HuH-7.5 (cell line): ENCODE measurements at places on chromosomes 3 and 15.

GRCh38 chr15:95017666-95018328, 786.4 kb downstream of the MCTP2 start:
- no peak for DNase-seq

DNA sequence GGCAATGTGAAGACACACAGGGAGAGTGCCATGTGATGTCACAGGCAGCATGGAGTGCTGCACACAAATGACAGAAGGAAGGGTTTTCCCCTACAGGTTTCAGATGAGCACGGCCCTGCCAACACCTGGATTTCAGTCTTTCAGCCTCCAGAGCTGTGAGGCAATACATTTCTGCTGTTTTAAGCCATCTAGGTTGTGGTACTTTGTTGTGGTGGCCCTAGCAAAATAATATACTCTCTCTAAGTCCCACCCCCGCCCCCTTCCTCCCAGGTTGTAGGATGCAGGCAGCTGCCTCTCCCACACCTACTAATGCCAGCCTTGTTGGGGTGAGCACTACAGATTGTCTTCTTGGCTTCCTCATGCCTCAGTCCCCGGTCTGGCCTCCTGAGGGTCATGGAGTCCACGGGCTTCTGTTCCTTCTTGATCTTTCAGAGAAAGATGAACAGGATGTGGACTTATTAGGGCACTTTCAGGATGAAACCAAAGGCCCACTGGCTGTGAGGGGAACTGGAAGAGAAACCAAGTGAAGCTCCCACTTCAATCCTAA, 180.0 kb downstream of the CD47 start:
- DNase-seq = no peak

DNA sequence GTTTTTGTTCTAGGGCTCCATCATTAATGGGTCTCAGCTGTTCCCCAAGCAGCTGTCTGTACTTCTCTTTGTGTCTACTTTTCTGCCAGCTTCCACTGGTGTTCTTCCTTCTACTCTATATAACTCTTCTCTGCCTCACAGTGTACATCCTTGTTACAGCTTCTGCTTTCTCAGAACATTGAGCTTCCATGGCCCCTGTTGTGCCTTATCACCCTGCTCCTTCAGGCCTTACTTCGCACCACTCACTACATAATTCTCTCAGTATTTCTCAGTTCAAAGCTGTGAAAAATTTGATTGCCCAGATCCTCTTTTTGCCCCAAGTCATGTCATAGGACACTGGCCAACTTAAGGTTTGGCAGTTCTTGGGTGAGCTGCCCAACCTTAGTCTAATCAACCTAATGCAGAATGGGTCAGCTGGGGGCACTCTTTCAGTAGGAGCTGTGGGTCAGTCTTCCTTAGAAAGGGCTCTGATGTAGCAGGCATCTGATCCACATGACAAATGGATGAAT, 28.9 kb downstream of the CSTA start:
- no peak for DNase-seq

GRCh38 chr15:52362497-52362896, 66.9 kb upstream of the MYO5C start:
- DNase-seq = no peak

DNA sequence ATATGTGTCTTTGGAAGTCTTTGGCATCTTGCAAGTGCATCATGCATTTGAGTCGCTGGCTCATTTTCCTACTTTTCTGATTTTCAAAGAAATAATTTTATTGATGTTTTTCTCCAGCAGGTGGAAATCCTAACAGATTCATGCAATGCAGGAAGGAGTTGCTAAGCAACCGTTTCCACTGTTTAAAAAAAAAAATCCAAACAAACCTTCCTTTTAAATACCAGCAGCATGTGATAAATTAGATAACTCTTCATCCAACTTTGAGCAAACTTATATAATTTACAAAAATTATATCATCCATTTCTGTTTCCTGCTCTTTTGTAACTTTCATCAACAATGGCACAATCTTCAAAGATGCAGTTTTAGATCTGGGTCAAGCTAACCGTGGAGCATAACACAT, 364.1 kb downstream of the MFSD1 start:
- DNase-seq = no peak

DNA sequence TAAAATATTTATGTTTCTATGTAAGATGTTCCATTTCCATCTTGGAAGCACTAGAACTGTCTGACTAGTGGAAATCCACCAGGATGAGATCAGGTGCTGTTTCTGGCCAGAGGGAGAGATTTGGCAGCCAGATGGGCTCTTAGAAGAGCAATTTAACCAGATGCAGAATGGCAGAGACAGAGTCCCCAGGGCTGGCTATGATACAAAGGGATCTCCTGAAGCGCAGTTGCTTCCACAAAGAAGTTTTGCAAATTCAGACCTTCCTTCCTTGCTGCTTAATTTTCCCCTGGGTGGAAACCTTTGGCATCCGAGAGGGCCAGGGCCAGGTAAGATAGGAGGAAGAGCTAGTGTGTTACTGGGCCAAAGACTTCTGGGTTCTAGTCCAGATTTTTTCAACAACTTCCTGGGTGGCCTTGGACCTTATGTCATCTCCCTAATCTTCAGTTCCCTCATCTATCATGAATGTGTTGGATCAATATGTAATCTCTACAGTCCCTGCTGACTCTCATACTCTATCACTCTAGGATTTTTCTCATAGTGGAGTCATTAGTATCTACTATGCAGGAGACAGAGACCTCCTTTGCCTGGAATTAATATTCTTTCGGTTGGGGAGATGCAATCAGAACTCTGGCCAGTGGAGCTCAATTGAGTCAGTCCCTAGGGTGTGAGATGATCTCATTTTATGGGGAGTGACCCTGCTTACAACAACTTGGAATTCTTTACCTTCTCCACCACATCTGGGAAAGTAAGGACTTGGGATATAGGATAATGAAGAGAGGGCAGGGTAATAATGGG, 41.1 kb upstream of the NDUFB4 start:
- no peak for DNase-seq

GRCh38 chr15:96538491-96538890, 208.0 kb downstream of the NR2F2 start:
- DNase-seq = no peak

- no peak for DNase-seq
These were observed 10.7 kb downstream of the SLC6A20 start for GRCh38 chr3:45785605-45786150.

DNA sequence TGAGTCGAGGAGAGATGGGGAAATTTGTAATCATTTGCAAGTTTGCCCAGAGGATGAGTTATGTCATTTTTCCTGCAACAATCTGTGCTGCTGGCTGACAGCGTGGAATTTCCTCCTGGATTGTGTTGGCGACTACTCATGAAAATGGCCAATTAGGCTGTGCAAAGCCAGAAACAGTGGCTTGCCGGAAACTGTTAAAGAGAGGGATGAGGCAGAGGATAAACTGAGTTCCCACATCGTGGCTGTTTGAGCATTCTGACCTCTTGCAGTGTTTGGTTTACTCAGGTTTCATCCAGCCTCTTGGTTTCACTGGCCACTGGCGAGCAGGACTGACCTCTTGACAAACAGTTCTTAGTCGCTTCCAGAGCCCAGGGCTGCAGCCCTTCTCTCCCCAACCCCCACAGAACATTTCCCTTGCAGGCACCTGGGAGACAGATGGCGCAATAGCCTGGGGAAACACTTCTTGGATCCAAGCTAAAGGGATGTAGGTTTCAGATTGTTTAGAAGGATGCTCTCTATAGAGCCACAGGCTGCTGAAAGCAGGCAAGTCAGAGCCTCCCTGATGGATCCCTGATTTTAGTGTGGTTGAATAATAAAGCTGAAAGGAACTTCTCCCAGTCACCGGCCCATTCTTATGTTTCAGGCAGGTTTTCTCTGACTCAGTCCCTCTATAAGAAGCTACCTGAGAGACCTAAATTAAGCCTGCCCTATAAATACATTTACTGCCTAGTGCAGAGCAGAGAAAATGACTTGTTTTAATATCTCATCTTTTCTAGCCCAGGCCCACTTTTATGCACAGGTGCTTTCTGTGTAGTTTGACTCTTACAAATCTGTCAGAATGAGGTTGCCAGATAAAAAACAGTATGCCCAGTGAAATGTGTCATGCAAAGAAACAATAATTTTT, 92.8 kb upstream of the UBE2E1 start:
- DNase-seq = no peak

GRCh38 chr3:49174397-49174985, 3.1 kb downstream of the KLHDC8B start:
- DNase-seq = no peak

DNA sequence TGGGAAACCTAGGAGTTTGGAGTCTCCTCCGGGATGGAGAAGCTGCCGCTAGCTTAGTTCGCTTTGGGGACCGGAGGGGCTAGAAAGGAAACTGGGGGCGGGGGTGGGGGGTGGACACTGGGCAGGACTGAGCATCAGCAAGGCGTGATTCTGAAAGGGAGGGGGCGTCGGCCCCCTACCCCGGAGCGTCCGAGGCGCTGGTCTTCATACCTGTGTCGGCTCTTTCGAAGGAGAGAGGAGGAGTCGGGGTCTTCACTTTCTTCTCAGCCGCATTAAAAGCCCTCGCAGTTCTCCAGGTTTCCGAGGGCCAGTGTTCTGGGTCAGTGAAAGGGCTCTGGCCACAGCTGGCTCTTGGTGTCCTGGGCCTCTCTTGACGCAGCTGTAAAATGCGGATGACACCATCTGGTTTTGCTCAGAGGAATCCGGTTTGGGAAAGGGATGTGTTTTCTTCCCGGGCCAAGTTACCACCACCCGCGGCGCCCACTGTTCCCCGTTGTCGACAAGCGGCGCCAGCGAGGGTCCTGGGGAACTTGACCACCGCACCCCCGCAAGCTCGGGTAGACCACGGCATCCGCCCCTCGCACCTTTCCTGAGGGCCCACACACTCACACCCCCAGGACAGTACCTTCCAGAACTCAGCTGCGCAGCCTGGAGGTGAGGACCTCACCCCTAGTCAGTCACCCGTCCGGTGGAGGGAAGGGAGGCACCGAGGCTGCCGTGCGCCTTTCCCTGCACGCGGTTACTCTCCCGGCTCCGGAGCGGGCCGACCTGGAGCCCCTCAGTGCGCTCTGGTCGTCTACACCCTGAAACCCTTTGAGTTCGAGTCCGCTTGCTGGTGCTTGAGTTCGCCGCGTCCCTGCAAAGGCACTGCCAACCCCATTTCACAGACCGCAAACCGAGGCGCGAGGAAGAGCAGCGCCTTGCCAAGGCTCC, 660 bp downstream of the CCK start:
- no peak for DNase-seq

DNA sequence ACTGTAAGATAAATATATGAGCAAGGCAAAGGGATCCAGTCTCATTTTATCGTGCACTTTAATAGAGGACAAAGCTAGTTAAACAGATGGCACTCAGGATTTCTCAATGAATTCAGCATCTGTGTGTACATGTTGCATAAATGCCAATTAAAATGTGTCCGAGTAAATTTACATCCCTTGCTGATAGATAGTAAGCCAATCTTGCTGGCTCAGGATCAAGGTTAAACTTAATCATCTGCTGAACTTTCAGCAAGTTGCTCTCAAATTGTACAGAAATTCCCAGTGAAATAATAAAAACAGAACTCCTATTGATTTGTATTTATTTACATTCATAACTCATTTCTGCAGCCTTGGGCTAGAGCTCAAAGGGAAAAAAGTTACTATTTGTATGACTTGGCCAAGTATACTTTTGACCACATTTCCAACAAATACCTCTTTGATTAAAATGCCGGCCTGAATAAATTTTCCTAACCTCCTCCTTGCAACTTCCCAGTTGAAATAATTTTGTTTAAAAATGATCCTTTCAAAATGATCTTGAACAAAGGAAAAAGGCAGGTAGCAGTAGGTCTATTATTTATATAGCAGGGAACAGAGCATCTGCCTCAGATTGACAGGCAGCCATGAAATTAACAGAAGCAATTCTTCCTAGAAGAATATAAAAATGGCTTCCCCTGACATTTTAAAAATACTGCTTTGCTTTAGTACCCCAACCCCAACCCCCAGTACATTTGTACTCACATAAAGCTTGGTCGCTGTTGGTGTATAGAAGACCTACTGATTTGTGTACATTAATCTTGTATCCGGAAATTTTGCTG, 1001.9 kb downstream of the ROBO1 start:
- no peak for DNase-seq

- DNase-seq = no peak
These were observed 2.1 kb downstream of the TLE3 start for GRCh38 chr15:70095408-70096214.

GRCh38 chr3:140706360-140706759, 28.5 kb downstream of the TRIM42 start:
- DNase-seq = no peak

- DNase-seq = no peak
These were observed 897.6 kb upstream of the NR2F2 start for GRCh38 chr15:95432878-95433405.

DNA sequence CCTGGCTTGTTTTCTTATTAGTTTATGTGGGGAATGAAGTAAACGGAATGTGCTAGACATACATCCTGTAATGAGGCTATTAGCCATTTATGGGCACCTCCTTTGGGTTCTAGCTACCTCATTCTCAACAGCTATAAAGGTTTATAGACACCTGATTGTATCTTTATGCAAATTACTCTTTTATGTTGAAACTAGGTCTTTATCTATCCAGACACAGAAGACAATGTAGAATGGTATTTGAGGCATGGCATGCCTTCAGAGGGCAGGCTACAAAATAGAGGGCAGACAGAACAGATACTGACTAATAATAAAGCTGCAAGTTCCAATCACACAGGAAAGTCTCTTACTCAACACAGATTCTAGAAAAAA, 27.1 kb downstream of the TBC1D2B start:
- DNase-seq = no peak

DNA sequence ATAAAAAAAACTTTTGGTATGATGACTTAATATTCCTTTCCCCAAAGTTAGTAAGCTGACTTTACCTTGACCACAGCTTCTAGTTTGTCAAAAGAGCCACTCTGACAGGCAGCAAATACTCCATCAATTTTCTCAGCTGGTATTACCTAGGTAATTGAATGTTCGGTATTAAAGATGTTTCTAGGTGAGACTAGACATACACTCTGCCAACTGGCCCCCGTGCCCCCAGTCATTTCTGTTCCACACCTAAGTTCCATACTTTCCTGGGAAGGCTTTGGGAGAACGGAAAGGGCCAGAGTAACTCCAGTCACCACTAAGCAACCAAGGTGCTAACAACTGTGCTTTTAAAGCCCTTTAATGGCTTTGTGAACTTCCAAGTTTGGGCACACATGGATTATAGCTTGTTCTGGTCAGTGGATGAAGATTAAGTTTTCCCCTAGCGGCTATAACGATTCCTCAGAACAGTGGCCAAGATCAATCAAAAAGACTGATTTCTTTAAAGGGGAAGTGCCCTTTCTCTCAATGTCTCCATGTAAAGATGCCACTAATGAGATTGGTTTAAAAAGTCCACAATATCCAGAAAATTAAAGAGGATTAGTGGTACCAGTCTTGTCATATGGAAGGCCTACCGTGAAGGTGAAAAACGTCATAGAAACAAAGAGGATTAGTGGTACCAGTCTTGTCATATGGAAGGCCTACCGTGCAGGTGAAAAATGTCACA, 7.0 kb downstream of the EIF4A2 start:
- DNase-seq = no peak

GRCh38 chr3:111872979-111873378, 13.9 kb downstream of the PHLDB2 start:
- DNase-seq = no peak

GRCh38 chr3:31322460-31322859, 210.3 kb upstream of the STT3B start:
- no peak for DNase-seq

- DNase-seq = no peak
These were observed 26.8 kb upstream of the DUT start for GRCh38 chr15:48304398-48304797.

GRCh38 chr3:11346416-11346815, 74.2 kb downstream of the ATG7 start:
- DNase-seq = no peak
